ENCODE measurements at places on chromosomes 2 and 18.

GRCh38 chr18:76822506-76823160 lies at the start of gene ZNF236:
ZNF236 (plus strand) TSS chr18:76822557; CDS start chr18:76822608, 51 bp downstream.
- peak; percentile 90 for DNase-seq

DNA sequence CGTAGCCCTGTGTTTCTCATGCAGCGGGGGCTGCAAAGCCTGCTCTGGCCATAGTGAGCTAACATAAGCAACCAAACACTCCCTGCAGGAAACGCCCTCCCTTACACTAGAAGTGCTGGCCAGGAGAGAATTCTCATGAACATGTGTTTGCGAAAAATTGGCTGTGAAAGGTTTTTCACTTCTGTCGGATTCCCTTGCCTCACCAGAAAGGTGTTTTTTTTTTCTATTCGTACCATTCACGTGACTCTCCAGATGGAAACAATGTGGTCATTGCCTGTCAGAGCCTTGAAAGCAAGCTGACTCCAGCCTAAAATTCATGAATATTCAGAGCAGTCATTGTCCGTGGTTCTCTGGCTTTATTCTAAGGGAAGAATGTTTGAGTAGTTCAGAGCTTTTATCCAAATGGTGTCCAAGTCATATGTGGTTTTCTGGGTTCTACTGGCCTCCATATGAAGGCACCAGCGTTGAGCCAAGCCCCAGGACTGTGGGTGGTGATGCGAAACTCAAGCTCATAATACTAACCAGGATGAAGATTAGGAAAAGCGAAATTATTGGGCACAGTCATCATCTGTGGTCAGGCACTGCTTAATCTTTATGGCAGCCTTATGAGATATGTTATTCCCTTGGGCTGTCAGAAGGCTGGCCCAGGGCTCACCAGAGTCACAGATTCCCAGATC lies 236.4 kb downstream of the ALPK2 start:
- DNase-seq: no peak

DNA sequence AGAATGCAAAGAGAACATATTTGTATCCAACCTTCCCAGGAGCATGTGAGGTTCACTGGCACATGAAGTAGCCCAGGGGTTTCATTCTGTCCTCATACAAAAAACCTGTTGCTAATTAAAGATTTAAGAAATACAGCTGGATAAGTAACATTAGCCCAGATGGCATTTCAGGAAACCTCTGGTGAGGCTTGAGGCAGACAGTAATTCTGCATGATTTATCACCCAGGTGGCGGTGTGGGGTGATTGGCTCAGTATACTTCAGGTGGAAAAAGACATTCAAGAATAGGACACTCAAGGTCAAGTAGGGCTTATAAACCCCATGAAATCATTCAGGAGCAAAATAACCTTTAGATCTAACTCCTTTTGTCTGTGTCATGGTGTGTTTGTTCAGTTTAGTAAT lies 237.4 kb downstream of the RNF144A start:
- no peak for DNase-seq

DNA sequence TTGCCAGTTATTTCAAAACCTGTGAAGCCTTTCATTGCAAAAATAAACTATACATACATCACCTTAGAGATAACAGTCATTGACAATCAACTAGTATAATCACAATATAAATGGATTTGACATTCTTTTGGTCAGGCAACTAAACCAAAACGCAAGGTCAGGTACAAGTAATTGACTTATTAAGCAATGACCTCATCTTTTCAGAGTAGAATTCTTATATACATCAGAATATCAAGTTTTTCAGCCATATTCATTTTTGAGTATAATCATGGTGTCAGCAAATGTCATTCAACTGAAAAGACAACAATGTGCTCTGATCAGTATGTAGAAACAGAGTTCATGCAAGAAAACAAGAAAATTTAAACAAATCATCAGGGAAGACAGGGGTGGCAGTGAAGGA lies 208.6 kb downstream of the TGIF1 start:
- DNase-seq: no peak

DNA sequence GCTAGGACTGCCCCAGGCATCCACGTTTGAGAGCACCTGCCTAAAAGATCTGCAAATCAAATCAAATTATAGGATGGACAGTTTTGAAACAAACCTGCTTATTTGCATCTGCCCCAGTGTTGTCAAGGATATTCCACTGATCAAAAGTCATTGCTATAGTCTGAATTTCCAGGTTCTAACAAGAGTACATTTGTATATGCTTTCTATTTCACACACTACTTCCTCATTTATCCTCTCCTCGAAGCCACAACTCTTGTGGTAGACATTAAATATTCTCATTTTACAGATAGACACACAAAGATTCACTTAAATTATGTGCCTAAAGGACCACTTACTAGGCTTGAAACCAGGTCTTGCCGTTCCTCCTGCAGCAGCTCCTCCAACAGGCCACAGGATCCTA lies 11.9 kb upstream of the TET3 start:
- no peak for DNase-seq

- no peak for DNase-seq
Observed at GRCh38 chr18:41864216-41864615, 90.8 kb upstream of the PIK3C3 start.

DNA sequence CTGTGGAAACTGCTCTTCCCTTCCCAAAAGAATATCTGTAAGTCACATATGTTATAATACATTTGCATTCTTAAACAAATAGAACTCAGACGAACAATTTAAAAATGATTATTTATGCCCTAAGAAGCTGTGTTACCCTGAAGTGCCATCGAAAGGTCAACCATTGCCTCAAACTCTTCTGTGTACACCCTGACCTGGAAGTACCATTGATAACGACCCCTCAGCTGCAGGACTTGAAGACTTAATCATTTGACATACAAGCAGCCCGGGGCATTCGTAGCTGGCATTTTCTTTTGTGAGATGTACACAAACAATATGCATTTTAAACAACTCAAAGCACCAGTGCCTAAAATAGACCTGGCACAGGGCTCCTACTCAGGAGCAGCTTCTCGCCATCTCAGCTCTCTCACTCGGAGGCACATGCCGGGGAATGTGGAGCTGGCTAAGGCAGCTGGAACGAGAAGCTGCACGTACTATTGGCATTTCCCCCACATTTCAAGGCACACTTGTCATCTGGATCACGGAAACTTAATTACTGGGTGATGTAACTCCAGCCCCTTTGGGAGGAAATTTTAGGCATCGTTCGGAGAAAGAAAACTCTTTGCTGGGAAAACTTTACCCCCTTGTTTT lies 170.0 kb upstream of the GALNT5 start:
- DNase-seq: no peak

- no peak for DNase-seq
Observed at GRCh38 chr2:85158559-85159273, 25.5 kb downstream of the TCF7L1 start.

- no peak for DNase-seq
Observed at GRCh38 chr18:75349668-75350511, 77.6 kb downstream of the SMIM21 start.

DNA sequence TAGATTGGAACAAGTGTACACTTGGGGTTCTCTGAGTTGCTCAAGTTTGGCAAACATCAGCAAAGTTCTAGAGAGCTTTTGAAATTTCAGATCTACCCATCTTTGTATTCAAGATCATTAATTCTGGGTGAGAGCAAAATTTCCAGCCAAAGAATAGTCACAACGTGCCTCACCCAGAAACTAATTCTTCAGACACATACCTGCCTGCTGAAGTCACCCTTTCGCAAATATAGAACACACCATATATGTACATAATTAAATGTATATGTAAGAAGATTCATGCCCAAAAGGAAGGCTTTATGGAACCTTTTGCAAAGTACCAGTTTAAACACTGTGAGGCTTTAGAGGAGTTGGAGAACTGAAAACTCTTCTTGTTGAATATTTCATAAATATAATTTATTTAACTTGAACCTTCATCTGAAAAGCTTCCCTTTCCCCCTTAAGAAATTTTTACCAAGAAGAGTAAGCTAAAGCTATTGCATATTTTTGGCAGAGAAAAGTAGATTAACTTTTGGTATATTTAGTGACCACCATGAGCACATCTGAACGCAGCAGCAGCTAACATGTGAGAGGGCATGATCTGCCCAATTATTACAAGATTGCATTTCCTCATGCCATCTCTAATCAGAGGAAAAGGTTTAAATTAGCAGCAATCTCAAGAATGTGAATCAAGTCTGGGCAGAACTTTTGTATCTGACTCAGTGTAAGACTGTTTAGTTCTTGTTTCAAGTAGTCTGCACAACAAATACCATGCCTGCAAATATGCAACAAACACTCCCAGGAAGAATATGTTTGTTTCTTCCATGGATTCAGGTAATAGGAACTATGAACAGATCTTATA lies 8.2 kb downstream of the RND3 start:
- no peak for DNase-seq

GRCh38 chr2:100821255-100821910 lies 1.4 kb downstream of the NPAS2 start:
- no peak for DNase-seq

GRCh38 chr2:65548576-65549256 lies 116.3 kb upstream of the SPRED2 start:
- no peak for DNase-seq

DNA sequence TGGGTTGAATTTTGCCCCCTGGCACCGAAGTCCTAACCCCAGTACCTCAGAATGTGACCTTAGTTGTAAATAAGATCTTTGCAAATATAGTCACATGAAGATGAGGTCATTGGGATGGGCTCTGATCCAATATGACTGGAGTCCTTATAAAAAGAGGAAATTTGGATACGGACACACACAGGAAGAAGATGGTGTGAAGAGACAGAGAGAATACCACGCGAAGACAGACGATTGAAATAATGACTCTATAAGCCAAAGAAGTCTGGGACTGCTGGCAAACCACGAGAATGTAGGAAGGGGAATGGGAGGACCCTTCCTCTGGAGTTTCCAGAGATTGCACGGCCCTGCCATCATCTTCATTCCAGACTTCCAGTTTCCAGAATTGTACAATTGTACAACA lies 98.6 kb downstream of the CPO start:
- DNase-seq: no peak

DNA sequence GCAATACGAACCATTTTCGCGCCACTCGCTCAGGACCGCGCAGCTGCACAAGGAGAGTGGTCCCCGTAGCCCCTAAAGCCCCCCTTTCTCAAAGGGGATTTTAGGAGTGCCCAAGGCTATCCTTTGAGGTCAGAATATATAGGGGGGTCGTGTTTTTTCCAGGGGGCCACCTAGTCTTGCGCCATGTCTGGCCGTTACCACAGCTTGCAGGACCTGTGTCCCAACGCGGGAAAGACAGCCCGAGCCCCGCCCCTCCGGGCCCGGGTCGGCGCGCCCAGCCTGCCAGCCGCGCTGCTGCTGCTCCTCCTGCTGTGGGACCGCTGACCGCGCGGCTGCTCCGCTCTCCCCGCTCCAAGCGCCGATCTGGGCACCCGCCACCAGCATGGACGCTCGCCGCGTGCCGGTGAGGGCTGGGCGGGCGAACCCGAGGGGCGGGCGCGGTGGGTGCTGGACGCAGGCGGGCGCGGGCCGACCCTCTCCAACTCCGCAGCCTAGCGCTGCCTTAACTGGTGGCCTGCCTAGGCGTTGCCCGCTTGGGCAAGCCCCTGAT lies at the start of gene CDCA7:
TSS of gene CDCA7 (plus strand) at position 291 of the 550 bp plus-strand sequence. CDS start at position 383, 92 bp downstream.
- DNase-seq: peak; percentile 86

DNA sequence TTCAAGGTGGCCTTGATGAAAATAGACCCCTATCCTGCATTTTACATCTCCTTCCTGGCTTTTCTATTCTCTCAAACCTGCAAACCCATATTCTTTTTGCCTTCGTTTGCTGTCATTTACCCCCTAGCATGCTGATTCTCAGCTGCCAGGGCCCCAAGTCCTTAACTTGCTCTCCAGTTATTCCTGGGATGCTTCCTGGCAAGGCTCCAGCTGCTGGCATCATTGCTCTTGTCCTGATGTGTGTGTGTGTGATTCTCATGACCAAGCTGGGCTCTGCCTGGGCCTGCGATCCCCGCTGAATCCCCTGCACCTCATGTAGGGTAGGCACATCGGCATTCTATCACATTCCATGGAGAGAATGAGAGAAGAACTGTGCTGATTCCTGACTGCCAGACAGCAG lies 11.9 kb downstream of the NPAS2 start:
- no peak for DNase-seq

- DNase-seq: no peak
Observed at GRCh38 chr2:75799859-75800258, 89.1 kb upstream of the GCFC2 start.

GRCh38 chr2:8438996-8439395 lies 242.9 kb upstream of the ID2 start:
- DNase-seq: no peak

- peak; percentile 60 for DNase-seq
Observed at GRCh38 chr2:168552450-168552856, 96.4 kb downstream of the CERS6 start.

DNA sequence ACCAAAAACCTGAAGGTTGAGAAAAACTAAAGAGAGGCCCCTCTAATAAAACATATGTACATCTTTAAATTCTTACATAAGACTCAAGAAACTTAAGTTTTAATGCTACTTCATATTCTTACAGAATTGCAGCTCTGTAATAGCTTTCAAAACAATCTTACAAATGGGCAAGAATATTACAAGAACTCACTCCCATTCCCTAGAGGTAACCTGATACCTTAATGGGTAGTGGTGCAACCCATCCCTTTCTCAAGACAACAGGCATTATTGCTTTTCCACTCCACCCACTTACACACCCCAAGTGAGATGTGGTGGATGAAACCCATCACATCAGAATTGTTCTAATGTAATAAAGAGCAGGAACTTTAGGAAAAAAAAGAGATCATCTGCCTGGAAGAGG lies 103.7 kb downstream of the RBMS1 start:
- no peak for DNase-seq

DNA sequence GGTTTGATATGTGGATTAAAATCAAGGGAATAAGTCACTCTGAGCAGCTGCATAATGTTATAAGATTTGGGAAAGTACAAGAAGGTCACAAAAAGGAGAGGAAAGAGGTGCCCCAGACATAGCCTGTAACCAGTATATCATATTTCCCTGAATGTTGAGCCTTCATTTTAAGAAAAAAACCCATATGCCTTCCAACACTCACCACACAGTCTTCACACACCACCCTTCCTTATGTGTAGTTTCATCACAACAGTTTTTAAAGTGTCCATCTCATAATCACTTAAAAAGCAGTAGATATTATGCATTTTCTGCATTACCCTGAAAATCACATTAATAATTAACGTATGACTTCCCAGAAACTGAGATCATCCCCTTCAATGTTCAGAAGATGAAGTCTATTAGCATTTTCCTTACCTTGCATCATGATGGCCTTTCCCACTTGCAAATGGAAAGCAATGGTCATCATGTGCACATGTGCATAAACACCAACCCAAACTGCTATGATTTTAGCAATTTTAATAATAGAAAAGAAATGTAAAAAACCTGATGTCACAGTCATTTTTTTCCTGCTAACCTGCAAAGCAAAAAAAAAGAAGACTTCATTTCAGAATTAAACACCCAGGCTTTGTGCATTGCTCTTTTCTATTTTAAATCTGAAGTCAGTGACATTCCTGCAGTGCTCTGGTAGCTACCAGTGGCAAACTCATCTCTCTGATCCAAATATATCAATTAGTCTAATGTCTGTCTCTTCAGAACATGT lies 465.0 kb downstream of the SUCLG1 start:
- DNase-seq: no peak

GRCh38 chr2:197268786-197269584 lies 41.6 kb downstream of the ANKRD44 start:
- DNase-seq: no peak

Data from NCI-H510A (cell line).